Retina (tissue), 1 donor: ENCODE measurements at places on chromosomes 4 and X.
A peak's percentile ranks its signal among the peaks of the same experiment; 100 is the strongest.

GRCh38 chrX:119008110-119008744, 33.8 kb downstream of the LONRF3 start:
- peak; percentile 7 for DNase-seq

DNA sequence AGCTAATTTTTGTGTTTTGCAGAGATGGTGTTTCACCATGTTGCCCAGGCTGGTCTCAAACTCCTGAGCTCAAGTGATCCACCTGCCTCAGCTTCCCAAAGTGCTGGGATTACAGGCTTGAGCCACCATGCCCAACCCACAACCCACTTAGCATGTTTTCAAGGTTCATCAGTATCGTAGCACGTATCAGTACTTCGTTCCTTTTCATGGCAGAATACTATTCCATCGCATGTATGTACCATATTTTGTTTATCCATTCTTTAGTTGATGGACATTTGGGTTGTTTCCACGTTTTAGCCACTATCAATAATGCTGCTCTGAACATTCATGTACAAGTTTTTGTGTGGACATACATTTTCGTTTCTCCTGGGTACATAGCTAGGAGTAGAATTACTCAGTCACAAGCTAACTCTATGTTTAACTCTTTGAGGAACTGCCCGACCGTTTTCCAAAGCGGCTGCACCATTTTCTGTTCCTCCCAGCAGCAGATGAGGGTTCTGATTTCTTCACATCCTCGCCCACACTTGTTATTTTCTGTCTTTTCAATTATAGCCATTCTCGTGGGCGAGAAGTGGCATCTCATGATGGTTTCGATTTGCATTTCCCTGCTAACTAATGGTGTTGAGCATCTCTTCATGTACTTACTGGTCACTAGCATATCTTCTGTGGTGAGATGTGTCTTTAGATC, 32.5 kb downstream of the MAN2B2 start:
- no peak for DNase-seq

- no peak for DNase-seq
Observed at GRCh38 chrX:11259437-11259836, 33.8 kb upstream of the AMELX start.

GRCh38 chrX:148755111-148755510, 254.7 kb downstream of the AFF2 start:
- DNase-seq = no peak

DNA sequence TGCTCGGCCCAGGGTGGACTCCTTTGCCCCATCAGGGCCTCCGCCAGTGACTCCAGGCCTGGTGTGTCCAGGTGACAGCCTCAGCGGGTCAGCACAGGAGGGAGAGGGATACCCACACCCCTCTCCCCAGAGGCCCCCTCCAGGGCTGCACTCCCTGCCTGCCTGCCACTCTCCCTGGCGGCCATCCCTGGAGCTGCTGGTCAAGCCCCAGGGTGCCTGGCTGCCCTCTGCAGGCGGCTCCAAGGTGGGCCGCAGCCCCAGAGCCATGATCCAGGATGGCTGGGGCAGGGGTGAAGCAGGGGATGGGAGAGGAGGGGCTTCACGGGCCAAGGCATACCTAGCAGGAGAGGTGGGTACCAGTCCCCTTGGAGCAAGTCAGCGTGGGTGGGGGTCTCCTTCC, 3.8 kb downstream of the FGFRL1 start:
- no peak for DNase-seq

- DNase-seq = no peak
Observed at GRCh38 chr4:16264798-16265197, 38.5 kb upstream of the TAPT1 start.

DNA sequence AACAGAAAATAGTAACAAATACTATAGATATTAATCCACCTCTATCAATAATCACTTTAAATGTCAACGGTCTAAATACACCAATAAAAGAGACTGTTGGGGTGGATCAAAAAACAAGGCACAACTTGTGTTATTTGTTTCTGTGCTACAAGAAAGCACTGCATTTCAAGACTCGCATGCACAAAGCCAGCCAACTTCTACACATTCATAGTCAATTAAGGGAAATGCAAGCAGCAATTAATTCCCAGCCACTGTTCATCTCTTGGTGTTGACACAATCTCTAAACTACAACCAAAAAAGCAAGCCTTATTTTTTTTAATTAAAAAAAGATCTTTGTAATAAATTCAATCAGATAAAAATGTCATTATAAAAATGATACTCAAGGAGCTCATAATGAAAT, 67.6 kb downstream of the JAKMIP1 start:
- DNase-seq = no peak

GRCh38 chr4:16439768-16440167, 213.5 kb upstream of the TAPT1 start:
- DNase-seq = no peak

GRCh38 chr4:155738548-155738947, 20.3 kb upstream of the GUCY1B1 start:
- DNase-seq = no peak

DNA sequence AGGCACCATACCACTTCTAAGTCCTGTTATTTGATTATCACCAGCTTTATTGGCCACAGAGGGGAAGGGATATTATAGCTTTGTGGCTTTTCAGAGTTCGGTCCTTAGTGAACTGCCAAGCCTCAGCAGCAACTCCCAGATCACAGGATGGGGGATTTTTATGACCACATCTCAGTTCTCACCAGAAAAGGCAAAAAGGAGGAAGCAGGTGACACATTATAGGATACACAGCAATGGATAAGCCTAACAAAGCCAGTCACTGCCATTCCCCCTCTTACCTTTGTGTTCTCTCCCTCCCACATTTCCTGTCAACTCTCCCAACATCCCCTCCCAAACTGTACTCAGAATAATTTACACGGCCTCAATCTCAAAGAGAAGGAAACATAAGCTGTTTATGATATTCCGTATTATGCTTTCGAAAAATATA, 142.8 kb downstream of the MGST2 start:
- no peak for DNase-seq

GRCh38 chr4:8393593-8394038, 46.9 kb downstream of the ACOX3 start:
- peak; percentile 84 for DNase-seq

- peak; percentile 55 for DNase-seq
Observed at GRCh38 chr4:140579278-140579677, 10.5 kb upstream of the UCP1 start.

DNA sequence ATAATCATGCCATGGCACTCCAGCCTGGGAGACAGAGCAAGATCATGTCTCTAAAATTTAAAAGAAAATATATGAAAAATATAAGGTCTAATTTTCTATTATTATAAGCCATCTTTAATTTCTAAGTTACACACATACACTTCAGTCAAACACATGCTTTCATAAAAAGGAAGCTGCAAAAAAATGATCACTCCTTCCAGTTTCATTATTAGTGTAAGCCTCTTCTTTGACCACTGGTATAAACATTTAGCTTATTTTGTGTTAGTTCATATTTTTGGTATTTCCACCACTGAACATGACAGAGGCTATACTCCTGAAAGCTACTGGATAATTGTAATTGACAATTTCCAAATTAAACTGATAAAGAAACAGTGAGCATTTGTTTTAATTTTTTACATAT, 163.3 kb upstream of the USP38 start:
- DNase-seq = no peak

DNA sequence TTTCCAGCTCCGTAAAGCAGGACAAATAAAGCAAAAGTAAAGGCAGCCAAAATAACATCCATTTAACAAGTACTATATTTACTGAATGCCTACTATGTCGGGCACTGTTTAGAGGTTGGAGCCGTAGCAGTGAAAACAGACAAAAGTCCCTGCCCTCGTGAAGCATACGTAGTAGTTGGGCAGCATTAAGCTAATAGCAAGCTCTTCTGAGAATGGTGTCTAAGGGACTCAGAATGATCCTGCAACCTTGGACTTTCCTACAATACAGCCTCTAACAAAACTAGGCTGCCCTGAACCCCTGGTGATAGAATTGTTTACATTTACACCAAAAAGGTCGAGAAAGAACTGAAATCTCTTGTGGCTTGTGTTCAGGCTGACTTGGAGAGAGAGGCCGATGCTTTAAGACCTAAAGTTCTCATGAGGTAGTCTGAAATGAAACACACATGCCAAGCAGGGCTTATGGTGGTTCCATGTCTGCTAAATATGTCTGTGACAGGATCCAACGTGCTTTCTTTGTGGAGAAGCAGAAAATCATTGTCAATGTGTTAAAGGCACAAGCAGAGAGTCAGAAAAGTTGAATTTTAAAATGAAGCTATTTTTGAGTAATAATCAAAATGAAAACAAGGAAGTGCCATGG, 898 bp upstream of the PDGFC start:
- DNase-seq = no peak

DNA sequence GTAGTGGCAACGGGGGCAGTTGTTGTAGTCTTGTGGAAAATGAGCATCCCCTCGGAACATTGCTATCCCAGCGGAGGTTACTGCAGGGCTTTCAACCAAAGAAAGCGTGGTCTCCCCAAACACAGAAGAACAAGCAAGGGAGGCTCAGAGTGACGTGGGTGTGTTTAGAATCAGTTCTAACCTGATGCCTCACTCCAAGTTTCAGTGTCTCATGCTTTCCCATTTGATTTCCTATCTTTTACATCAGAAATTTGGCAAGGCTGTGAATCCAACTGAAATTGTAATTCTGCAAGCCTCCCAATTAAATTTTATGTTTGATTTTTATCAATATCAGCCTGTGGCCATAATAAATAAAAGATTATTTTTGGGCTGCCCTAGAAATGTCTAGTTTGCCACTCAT, 156.1 kb upstream of the LNX1 start:
- no peak for DNase-seq

- no peak for DNase-seq
Observed at GRCh38 chrX:118990512-118991227, 16.3 kb downstream of the LONRF3 start.

DNA sequence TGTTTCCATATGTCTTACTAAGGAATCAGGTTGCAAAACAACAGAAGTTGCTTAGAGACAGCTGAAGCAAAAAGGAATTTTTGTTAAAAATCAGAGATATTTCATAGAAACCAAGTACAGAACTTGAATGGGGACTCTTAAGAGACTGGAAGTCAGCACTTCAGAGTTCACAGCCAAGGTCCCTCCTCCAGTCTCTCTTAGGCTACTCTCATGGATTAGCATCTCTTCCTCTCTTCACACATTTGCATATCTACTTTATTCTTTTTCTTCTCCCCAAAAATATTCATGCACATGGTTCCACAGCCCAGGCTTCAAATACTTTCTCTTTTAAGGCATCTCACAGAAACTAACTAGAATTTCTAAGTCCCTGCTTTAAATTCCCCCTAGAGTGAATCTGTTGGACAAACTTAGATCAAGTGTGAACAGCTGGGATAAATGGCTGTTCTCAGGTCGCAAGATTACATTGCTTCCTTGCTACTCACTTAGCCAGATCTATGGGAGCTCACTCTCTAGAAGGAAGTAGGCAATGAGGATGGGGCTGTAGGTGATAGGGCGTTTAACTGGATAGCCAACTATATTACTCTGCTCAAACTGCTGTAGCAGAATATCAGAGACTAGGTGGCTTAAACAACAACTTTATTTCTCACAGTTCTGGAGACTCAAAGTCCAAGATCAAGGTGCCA, 73.7 kb upstream of the GALNT7 start:
- no peak for DNase-seq

GRCh38 chrX:136380010-136380769, 79.4 kb downstream of the ADGRG4 start:
- no peak for DNase-seq

GRCh38 chr4:159204566-159204965, 101.7 kb downstream of the RAPGEF2 start:
- no peak for DNase-seq

- DNase-seq = peak; percentile 97
Observed at GRCh38 chr4:25312496-25313200, at the start of gene ZCCHC4. TSS of gene ZCCHC4 (plus strand) at chr4:25312774. CDS start at chr4:25312810, 36 bp downstream.

GRCh38 chrX:98071331-98071730, 1187.6 kb downstream of the RPA4 start:
- DNase-seq = no peak

DNA sequence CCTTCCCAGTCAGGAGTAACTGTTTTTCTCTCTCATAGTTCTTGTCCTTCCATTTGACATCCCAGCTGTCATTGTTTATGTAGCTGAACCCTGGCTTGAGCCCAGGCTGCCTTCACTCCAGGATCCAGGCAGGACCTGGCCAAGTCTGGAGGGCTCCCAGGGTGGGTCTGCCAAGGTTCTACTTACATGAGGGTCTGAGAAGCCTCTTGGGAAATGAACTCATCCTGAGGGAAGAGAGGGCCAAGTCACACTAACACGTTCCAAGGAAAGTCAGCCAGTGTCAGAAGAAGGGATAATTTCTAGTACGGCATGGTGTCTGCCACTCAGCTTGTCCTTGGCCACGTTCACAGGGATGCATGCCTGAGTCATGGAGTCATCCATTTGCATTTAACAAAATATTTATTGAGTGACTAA, 54.8 kb upstream of the SRD5A3 start:
- DNase-seq = no peak

DNA sequence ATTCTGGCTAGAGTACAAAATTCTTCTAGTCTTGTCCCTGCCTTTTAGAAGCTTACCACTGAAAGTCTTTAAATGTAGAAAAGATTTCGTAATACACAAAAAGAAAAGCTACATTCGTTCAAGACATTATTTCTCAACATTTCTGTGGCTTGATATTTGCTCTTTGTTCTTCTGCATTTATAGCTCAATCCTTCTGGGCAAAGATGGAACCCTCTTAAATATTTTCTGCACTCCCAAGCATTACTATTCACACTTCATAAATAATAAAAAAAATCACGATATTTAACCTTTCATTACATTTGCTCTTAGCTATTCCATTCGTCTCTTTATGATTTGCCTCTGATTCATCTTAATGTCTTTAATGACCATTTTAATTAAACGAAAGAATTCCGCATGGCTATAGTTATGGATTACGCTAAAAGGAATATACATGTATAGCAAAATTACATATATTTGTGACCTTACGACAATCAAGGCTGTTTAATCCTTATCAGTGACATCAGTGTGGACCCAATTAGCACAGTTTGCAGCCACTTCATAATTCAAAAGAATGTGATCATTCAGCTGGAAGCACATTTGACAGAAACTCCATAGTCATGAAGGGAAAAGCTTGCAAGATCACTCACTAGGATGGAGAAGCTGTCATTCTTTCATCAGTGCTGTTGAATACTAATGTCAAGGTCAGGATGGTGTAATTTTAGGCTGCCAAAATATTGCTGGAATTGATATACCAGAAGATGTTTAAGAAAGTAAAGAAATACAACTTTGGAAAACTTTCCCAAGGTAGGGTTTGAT, 1075.0 kb upstream of the TENM3 start:
- peak; percentile 79 for DNase-seq

GRCh38 chr4:21688596-21689265, 259.8 kb downstream of the KCNIP4 start:
- DNase-seq = no peak

- peak; percentile 80 for DNase-seq
Observed at GRCh38 chrX:103356130-103356798, at the start of gene TCEAL9. TSS of gene TCEAL9 (plus strand) at chrX:103356506. CDS start at chrX:103357685, 1,179 bp downstream.

- no peak for DNase-seq
Observed at GRCh38 chr4:94448815-94449375, 2.8 kb upstream of the PDLIM5 start.

GRCh38 chr4:21765810-21766407, 182.7 kb downstream of the KCNIP4 start:
- DNase-seq = peak; percentile 71

- peak; percentile 71 for DNase-seq
Observed at GRCh38 chr4:113394730-113395530, 345.5 kb downstream of the ANK2 start.
